ENCODE measurements at places on chromosomes 16 and 17.

DNA sequence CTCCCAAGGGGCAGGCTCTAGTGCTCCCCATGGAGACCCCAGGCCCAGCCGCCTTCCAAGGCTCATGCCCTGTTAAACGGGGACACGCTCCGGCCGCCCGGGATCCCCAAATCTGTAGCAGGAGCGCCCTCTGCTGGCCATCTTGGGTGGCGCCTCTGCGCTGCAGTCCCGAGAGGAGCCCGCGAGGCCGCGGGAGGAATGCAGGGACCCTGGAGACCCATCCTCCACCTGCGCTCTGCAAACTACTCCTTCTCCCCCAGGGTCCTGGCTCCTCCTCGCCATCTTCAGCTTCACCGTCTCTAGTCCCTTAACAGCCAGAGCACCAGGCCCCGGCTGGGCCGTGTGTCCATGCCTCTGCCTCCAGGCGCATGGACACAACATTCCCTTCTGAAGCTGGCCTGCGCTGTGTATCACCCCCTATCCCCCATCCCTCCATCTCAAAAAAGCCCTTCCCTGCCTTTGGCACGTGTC lies 23.6 kb upstream of the KRT17 start:
- peak; percentile 91 for DNase-seq

DNA sequence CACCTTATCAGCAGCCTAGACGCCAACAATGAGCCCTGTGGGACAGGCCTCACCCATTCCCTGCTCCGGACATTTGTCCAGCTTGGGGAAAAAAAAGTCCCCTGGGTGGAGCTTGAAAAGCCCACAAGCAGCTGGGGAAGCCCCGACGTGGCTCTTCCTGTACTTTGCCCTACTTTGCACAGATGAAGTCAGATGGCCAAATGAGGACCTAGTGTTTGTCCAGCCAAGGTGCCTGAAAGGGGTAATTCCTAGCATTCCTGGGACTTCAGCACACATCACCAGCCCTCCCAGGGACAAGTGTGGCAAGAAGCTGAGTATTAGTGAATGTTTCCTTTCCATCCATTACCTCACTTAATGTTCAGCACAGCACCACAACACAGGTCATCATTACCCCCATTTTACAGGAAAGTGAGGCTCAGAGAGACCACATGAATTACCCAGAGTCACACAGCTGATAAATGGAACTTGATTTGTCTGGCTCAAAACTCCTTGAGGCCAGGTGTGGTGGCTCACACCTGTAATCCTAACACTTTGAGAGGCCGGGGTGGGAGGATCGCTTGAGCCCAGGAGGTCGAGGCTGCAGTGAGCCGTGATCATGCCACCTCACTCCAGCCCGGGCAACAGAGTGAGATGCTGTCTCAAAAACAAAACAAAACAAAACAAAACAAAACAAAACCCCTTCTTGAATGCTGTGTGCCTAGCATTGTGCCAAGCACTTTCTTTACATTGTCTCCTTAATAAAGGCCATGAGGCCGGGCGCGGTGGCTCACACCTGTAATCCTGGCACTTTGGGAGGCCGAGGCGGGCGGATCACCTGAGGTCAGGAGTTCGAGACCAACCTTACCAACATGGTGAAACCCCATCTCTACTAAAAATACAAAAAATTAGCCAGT lies 19.9 kb upstream of the PLLP start:
- no peak for DNase-seq

DNA sequence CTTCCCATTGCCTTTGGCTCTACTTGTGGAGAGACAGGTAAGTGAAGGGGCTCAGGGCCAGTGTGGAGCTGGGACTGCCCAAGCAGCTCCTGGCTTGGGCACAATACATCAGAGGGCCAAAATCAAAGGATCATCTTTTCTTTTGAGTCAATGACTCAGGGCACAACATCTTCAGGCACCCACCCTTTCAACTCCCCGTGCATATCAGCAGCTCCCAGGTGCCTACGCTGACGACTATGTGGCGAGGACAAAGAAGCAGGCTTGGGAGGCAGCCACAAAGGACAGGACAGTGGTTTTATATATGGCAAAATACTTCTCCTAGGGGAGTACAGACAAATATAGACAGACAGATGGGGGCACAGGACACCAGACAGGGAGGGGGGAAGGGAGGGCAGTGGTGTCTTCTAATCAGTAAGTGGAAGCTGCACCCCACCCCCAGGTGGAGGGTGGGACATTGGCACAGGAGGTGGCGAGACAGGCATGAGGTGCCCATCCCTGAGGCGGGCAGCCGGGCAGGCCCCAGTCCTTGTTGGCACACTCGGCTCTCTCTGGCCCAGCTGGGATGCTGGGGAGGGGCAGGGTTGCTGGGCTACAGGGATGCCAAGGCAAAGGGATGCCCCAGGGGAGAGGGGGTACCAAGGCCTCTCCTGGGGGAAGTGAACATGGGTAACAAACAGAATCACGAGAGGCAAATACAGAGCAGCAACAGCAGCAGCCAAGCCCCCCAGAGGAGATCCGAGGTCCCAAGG lies 7.7 kb upstream of the ARL5C start:
- DNase-seq = no peak

- DNase-seq = no peak
Measured at GRCh38 chr17:6713918-6714271, 726 bp upstream of the SLC13A5 start.

GRCh38 chr17:15393414-15393813 lies 52.0 kb upstream of the TEKT3 start:
- DNase-seq = no peak

GRCh38 chr17:42844761-42845555 lies 578 bp downstream of the AOC2 start:
- no peak for DNase-seq

DNA sequence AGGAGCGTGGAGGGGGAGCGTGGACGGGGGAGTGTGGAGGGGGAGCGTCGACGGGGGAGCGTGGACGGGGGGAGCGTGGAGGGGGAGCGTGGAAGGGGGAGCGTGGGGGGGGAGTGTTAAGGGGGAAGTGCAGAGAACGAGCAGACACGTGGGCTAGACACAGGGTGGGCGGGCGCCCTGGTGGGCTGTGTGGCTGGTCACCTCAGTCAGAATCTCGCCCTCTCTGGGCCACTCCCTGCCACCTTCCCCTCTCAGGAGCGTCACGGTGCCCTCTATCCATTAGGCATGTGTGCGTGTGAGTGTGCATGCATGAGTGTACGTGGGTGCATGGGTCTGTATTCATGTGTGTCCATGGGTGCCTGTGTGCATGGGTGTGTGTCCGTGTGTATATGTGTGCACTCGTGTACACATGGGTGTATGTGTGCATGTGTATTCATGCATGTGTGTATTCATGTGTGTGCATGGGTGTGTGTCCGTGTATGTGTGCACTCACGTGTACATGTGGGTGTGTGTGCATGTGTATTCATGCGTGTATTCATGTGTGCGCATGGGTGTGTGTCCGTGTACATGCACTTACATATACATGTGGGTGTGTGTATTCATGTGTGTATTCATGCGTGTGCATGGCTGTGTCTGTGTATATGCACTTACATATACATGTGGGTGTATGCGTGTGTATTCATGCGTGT lies 49.3 kb upstream of the PABPN1L start:
- no peak for DNase-seq

DNA sequence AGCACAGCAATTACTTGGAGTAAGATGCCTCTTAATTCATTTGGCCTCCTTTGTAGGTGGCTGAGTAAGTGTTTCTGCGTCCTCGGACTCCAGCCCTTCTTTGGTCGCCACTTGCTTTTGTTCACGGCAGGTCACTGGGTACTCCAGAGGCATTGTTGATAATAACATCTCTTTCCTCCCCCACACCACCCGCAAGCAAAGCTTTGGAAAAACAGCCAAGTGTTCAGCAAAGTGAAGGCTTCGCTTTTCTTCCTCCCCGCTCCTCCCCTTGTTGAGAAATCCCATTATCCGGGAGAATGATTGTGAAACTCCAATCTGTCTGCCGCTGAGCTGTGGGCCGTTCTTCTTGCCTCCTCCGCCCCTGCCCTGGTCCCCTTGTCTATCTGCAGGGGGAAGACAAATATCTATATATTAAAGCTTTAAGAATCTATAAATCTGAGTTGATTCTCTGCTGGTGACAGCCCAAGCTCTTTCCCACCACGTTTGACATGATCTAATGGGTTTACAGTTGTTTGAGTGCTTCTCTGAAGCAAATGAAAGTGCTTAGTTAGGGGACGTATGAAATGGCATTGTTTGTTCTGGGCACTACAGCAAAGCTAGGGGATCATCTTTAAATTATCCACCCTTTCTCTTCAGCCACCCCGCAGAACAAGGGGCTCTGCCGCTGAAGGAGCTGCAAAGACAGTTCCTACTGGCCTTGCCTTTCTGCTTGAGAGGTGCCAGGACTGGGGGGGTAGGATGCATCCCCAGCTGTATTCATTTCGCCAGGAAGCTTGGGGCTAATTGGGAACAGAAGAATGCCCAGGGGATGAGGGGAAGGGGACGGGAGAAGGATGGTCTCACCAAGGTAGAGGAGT lies 167.1 kb downstream of the CCDC182 start:
- no peak for DNase-seq

GRCh38 chr16:57134982-57135381 lies 42.6 kb downstream of the CPNE2 start:
- peak; percentile 33 for DNase-seq

GRCh38 chr16:265002-265529 lies 10.7 kb downstream of the RGS11 start:
- DNase-seq = no peak

DNA sequence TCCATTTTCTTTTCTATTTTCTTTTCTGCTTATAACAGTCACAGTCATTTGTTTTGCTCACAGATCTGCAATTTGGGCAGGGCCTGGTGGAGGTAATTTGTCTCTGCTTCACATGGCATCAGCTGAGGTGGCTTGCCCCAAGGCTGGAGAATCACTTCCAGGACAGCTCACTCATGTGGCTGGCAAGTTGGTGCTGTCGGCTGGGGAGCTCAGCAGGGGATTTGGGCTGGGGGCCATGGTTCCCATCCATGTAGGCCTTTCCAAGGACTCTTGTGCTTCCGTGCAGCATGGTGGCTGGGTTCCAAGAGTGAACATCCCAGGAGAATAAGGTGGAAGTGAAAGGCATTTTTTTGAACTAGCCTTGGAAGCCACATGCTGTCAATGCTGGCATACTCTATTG lies 85.7 kb downstream of the MGAT5B start:
- no peak for DNase-seq

DNA sequence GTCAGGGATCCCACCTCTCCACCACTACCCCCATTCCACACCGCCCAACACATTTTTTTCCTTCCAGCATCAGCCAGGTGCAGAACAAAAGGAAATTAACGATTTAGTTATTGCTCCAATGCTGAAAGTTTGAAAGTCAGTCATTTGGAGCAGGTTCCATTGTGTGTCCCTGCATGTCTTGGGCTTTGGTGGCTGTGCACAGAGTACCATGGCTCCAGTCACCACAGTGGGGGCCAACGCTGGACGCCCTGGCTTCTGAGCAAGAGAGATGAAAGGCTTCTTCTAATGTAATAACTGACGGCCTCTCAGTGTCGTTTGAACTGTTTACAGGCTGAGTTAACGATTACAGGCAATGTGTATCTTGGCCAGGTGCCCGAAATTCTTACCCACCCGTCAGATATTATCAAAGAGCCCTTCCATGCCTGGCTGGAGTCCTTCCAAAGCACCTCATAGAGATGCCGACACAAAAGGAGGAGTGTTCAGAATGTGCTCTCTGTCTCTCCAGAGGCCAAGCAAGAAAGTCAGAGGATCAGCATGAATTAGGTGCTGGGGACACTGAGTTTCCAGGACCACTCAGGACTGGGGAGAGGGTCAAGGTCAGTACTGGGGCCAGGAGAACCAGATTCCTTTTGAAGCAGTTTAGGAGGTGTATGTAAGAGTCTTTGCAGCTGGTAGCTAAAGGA lies 25.9 kb downstream of the RNF43 start:
- DNase-seq = no peak

DNA sequence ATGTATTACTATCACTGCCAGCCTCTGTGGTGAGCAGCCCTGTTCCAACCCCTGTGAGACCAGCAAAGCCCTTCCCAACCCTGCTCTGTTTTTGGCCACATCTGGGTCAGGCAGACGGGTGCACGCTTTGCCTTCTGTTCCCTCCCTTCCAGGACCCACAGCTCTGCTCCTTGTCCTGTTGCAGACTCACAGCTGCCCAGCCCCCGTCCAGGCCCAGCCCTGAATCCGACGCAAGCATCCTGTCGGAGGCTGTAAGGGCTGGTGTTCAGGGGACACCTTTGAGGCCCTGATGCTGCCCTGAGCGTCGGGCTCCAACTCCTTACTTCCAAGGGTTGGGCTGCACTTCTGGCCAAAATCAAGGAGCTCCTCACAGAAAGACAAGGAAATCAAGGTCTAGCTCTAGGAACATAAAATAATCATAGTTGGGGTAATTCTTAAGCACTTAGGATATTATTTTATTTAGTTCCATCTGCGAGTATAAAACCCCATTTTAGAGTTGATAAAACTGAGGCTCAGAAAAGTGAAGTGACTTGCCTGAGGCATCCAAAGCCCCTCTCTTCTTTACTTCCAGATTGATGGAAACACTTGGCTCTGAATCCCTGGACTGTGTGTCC lies 14.3 kb upstream of the SRCIN1 start:
- DNase-seq = no peak

- DNase-seq = no peak
Measured at GRCh38 chr16:12317121-12317810, 340.7 kb downstream of the SNX29 start.

GRCh38 chr17:2264067-2264860 lies 39.3 kb downstream of the SMG6 start:
- no peak for DNase-seq

DNA sequence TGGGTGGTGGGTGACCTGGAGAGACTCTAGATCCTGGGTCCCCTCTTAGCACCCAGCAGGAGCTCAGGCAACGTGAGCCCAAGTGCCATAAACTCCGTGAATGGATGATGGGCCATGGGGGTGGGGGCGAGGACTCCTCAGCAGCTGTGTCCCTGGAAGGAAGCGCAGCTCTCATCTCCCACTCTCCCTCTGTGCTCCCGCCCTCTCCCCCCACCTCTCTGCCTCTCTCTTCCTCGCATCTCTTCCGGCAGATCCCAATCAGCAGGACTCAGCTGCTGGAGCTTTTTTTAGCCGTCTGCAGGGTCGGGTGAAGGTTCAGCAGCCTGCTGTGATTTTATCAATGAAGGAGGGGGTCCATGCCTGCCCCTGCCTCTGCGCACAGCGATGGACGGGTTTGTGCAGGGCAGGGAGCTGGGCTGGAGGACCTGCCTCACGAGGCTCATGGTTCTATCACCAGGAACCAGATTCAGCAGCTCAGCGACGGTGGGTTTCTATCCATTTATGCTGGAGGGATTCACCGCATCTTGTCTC lies 8.3 kb downstream of the CCR7 start:
- DNase-seq = no peak

- DNase-seq = no peak
Measured at GRCh38 chr17:29587591-29587990, 1.9 kb downstream of the GIT1 start.

GRCh38 chr17:60993497-60993896 lies 315.8 kb downstream of the BCAS3 start:
- DNase-seq = no peak

GRCh38 chr17:76816590-76817135 lies 51.5 kb upstream of the MGAT5B start:
- peak; percentile 56 for DNase-seq

All from stimulated activated CD4-positive, alpha-beta T cell treated with anti-CD3 and anti-CD28 coated beads, Interleukin-4, amount 100 ng/mL, for 24 hours (primary cell).